Renal cortex interstitium (tissue), 15 donors: ENCODE measurements at places on chromosomes 3 and 15.
A peak's percentile ranks its signal among the peaks of the same experiment; 100 is the strongest.

DNA sequence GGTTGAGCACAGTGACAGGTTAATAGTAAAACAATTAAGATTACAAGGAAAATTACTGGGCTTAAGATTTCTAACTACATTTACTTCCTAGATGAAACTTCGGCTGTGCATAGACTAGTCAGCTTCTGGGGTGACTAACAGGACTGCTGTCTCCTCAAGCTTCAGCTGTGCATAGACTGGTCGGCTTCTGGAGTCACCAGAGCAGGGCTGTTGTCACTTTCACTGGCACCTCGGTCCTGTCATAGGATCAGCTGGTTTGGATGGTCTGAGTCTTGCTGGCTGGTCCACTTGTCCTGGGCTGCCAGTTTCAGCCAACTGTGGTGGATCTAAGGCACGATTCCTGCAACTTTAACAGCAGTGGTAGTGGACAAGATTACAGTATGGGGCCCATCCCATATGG is 23.9 kb upstream of the ACAD9 start:
- no peak for DNase-seq

- DNase-seq: no peak
Observed at GRCh38 chr3:107098864-107099263, 278.4 kb upstream of the CCDC54 start.

GRCh38 chr3:183447206-183448001 is 19.0 kb upstream of the MCF2L2 start:
- DNase-seq: peak; percentile 83

GRCh38 chr3:98801043-98801747 is 38.1 kb downstream of the ST3GAL6 start:
- no peak for DNase-seq

GRCh38 chr15:87758794-87759418 is 497.6 kb downstream of the NTRK3 start:
- no peak for DNase-seq

DNA sequence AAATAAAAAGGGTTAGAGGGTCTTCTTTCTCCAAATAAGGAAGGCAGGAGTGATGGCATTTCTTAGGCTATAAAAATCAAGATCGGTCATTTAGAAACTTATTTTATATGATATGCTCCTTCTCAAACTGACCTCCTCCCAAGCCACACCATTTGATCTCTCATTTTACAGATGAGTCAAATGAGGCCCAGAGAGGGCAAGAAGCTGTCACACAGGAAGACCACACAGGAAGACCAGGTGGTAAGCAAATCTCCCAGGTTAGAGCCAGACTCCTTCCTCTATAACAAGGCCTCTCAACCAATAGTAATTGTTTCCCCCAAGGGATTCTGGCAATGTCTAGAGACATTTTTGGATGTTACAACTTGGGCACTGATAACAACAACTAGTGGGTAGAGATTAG is 13.8 kb downstream of the TLE3 start:
- no peak for DNase-seq

GRCh38 chr15:56868170-56868569 is 50.3 kb upstream of the TCF12 start:
- no peak for DNase-seq

DNA sequence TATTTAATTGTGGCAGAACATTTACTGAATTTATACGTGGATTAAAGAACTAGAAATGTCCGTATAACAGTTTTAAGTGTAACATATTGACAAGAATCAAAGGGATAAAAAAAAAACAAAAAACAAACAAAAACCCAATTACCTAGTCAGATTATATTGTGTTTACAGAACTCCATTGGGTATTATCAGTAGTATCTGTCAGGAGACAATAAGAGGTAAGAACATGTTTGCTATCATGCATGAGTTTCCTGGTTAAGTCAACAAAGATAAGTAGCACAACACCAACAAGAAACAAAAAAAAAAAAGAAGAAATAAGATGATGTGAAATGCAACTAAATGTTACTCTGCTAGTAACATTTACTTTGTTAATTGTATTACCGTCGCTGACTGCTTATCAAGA is 570.6 kb downstream of the ZBBX start:
- no peak for DNase-seq

GRCh38 chr3:137709011-137709601 is 55.0 kb upstream of the SOX14 start:
- DNase-seq: no peak

DNA sequence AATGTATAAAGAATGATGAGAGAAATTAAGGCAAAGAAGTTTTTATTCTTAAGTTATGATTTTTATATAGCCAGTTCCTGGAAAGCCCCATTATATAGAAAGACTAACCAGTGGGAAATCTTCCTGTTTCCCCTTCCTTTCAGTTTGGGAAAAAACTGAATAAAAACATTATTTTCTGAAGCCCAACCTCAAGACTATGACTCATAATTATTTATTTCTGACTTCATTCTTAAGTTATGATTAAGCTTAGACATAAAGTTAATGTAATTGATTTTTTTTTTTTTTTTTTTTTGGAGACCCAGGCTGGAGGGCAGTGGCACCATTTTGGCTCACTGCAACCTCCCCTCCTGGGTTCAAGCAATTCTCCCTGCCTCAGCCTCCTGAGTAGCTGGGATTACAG is 55.8 kb downstream of the TRPC1 start:
- no peak for DNase-seq

- DNase-seq: no peak
Observed at GRCh38 chr3:114857299-114857701, 289.8 kb downstream of the ZBTB20 start.

DNA sequence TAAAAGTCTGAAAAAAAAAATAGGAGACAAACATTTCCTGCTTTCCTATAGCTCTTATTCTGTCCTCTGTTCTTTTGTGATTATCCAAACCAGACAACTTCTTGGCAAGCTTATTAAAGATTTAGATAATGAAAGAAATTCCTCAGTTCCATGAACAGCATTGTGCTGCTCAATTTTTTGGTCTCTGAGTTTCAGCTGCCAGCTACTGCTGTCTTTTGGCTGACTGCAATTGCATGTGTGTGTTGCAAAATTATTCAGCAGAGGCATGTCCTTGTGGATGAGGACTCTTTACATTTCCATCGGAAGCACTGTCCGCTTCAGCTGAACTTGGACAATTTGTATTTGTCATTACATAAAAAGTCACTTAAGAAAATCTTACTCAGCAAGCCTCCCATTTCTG is 397.3 kb upstream of the RASGRP1 start:
- DNase-seq: no peak

- DNase-seq: no peak
Observed at GRCh38 chr3:183189641-183190040, 27.1 kb upstream of the LAMP3 start.

DNA sequence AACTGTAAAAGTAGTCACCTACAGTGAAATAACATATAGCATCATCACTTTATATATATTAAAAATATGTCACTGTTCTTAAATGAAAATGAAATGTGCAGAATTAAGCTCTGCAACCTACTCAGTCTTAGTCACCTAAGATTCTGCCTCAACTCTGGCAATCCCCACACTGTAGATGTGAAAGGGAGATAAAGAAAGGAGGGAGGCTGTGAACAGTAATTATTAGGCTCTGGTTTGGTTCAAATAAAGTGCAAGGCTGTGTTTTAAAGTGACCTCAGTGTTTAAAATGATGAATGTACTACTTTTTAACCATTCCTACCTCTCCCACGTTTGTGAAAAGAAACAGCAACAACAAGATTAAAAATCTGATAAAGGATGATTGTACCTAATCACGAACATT is 72.2 kb downstream of the ATP8B4 start:
- no peak for DNase-seq

- no peak for DNase-seq
Observed at GRCh38 chr3:188631291-188632010, 477.5 kb downstream of the LPP start.

- no peak for DNase-seq
Observed at GRCh38 chr3:101271728-101272127, 48.6 kb downstream of the IMPG2 start.

DNA sequence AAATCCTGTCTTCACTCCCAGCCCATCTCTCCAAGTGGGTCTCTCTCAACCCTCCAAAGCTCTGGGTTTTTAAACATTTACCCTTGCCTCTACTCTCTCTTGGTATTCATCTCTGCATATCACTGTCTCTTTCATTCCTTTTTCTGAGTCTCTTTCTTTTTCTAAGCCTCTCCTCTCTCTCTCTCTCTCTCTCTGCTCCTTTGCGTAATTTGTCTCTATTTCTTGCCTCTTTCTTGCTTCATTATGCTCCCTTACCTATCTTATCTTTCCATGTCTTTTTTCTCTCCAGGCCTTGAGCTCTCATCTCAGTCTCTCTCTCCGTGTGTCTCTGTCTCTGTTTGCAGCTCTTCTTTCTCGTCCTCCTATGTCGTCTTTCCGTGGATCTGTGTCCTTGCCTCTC is 678 bp upstream of the SCAMP5 start:
- DNase-seq: no peak

DNA sequence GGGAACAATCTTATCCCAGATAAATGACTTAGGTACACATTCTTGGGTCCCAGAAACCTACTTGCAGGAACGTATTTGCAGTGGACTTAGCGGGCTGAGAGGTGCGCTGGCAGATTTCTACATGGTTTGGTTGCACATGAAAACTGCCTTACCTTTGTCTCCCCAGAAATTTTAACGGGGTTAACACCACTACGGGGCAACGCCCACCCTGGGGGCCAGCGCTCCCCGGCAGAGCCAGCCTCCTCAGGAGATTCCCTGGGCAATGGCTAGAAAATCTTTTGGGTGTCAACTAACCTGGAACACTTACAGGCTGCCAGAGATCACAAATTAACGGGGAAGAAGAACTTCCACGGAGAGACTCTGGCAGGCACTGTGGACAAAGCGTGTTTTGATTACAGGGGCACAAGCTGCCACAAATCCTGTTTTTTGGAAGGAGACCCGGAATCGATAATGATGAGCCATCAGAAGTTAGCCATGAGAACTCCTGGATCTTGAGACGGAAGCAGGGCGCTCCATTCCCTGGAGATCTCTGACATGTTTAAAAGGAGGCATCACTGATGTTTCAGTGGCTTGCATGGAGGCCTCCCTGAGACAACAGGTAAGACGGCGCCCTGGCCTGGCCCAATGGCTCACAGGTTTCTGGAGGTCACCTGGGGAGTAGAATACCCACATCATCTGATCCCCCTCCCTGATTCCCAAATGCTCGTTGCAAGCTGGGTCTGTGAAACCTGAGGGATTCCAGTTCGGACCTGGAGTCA is 288.9 kb downstream of the ADAMTS17 start:
- DNase-seq: no peak

- no peak for DNase-seq
Observed at GRCh38 chr3:149324332-149324731, 9.1 kb downstream of the TM4SF18 start.

DNA sequence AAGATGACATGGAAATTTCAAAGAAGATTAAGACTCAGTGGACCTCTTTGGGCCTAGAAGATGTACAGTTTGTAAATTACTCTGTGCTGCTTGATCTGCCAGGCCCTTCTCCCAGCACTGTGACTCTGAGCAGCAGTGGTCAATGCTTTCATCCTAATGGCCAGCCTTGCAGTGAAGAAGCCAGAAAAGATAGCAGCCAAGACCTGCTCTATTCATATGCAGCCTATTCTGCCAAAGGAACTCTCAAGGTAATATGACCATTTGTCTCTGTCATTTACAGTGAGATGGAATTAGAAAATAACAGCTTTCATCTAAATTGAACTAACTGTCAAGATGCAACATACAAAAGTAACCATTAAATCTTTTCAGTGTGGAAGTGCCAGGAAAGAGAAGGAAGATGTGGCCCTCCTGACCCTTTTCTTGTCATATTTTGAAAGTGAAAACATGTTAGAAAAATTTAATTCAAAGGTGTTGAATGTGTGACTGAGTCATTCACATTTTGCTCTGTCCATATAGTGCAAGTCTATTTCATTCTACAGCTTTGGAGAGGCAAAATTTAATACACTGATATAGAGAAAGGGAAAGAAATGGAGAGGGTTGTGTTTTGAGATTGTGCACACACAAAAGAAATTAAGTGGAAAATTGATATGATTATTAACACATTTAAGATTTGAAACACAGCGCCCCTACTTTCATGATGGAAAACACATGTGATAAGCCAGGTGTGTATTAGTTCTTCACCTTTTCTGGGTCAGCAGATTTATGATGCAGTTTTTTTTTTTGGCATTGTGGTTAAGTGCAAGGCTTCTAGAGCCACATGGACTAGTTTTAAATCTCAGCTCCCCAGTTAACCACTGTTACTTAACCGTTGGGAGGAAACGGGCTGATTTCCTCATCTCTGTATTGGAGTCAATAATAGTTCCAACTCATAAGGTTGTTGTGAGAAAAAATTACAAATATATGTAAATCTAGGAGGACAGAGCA is 375.1 kb downstream of the NAALADL2 start:
- no peak for DNase-seq

DNA sequence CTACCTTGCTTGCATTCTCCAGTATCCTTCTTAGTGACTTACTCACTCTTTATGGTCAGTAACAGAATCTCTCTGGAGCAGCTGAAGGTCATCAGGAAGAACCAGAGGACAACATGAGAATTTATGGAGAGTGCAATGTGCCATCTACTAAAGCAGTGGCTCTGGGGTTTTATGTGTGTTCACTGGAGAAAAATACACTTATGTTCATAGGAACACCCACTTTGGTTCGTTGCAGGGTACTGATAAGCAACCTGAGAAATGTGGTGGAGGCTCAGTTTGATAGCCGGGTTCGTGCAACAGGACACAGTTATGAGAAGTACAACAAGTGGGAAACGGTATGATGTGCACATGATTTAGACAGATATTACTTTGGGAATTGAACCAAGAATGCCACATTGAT is 12.8 kb downstream of the CPB1 start:
- DNase-seq: no peak

GRCh38 chr3:117480972-117481371 is 771.4 kb downstream of the TUSC7 start:
- no peak for DNase-seq

GRCh38 chr3:195388380-195388779 is 54.4 kb downstream of the ACAP2 start:
- no peak for DNase-seq

GRCh38 chr3:108133858-108134554 is 43.2 kb upstream of the CD47 start:
- DNase-seq: no peak

DNA sequence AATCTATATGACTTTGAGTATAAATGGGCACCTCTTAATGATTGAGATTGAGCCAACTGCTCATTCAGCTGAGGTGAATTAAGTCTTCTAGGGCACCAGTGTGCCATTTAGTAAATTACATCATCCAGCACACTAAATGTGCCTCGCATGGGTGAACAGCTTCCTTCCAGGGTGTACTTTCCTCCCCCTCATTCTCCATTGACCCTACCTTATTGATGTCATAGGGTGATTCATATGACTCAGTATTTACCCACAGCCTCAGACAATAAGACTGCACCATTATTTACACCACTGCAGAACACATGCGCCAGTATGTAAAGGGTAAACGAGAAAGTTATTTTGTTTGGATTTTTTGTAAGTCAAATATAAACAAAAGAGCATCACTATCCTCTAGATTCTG is 185.2 kb upstream of the ARL6 start:
- peak; percentile 24 for DNase-seq

- DNase-seq: no peak
Observed at GRCh38 chr15:22240403-22240802, 160.1 kb downstream of the OR4M2 start.

DNA sequence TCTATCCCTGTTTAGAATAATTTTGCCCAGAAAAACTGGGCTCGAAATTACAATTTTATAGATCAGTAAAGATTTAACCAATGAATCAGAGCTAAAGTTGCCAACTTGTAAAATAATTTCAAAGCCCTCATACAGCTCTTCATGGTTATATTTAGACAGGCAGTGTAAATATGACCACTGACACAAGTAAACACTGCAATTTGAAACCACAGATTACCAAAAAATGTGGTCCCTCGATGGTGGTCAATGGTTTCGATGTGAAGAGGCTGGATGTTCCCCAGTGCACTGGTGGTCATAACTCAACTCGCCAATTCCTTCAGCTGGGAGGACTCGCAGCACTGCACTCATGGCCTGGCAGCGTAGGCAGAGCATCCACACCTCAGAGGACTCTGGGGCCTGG is 28.6 kb downstream of the LRTM1 start:
- DNase-seq: no peak
